GM12864 (cell line): ENCODE measurements at places on chromosomes 12 and 14.

GRCh38 chr12:131940141-131940547 is 9.6 kb upstream of the EP400 start:
- DNase-seq, result no peak

GRCh38 chr14:99226687-99227086 is 45.3 kb downstream of the BCL11B start:
- no peak for DNase-seq

DNA sequence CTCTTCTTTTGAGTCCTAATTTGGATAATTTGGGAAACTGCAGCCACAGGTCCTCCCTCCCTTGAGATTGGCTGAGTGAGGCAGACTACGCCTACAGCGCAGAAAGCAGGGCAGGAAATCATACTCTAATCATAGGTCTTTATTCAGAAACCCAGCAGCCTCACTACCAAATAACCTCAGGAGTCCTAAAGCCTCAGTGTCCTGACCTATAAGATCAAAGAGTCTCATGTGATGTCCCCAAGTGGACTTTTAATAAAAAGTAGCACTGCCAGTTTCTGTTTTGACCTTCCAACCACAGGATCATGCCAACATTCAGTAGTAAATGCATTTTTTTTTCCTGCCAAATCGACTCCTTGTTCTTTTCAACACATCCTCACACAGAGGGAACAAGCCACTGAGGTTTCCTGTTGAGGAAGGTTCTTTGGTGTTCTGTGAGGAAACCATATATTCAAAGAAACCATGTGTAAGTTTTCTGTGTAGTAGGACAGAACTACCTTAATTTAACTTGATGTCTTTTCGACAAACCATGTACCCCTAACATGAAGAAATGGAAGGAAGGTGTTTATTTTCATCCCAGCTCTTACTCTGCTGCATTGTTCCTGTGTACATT is 72.2 kb downstream of the VCPKMT start:
- no peak for DNase-seq

DNA sequence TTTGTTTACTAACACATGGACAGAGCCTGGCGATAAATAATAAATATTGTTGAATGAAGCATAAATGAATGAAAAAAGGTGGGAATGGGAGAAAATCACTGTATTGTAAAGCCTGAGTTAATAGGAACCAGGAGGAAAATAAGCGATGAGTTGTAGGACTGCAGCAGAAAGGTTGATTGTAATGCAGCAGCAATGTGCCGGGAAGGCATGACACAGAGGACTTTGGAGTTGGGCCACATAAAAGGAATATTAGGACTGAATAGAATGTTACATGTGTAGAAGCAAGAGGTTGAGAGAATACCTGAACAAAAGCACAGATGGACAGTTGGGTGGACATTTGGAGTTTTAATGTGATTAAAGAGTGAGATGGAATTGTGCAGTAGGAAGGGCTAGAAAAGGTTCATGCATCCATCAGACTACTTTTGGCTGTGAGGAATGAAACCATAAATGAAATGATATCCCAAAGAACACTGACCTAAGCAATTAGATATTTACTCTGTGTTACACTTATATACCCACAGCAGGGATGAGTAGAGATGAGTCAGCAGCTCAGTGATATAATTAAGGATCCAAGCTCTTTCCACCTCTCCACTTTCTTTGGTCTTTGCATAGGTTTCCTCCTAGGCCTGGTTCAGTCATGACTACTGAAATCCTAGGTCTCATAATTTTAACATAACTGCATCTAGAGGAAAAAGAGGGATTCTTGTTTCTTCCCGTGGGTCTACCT is 55.4 kb downstream of the CCER1 start:
- no peak for DNase-seq

DNA sequence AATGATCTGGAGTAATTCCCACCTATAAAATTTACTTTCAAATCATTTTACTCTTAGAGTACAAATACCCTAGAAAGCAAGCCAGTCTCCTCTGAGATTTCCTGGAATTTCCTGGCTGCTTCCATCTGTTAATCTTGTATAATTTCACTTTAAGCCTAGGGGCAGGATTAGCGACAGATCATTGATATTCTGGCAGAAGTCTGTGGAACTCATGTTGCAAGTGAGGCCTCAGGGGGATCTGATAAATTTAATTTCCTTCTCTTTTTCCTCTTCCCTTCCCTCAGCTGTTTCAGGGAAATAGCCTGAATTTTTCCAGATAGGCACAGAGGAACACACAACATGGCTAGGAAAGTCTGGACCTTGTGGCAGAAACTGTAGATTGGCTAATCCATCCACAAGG is 5.9 kb upstream of the KRT6A start:
- no peak for DNase-seq

DNA sequence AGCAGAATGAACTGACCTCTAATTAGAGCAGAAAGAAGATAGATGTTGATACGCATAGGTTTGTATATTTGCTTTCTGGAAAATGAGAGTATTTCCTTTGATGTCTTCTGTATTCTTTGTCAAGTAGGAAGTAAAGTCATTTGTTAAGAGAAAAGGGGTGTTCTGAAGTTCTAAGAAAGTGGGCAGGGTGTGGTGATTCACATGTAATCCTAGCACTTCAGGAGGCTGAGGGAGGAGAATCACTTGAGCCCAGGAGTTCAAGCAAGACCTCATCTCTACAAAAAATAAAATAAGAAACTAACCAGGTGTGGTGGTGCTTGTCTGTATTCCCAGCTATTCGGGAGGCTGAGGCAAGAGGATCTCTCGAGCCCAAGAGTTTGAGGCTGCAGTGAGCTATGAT is 2.8 kb downstream of the RHNO1 start:
- no peak for DNase-seq

DNA sequence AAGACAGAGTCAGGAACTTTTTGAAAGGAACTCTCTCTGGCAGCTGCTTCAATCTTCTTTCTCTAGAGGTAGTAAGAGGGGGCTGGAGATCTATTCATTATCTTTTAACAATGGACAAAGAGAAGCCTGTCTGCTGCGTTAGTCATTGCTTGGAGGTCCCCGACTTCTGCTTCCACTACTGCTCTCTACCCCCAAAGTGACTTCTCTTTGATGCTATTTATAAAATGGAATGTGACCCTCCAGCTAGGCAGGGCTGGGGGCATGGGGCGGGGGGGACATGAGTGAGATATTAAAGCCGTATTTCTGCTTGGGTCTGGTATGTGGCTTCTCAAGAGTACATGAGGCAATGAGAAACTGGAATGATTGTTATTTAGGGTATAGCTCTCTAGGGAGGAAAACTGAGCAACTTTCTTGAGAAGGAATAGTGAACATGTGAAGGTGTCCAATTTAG is 41.4 kb upstream of the NUDT4 start:
- DNase-seq, result no peak

- no peak for DNase-seq
These were observed 1552.4 kb upstream of the FLRT2 start for GRCh38 chr14:83977583-83977982.
